ENCODE measurements at places on chromosomes 5 and 9. TPM values are rescaled to one million over a fixed set of nuclear protein-coding genes. Genes with fewer than 3 reads are reported as not detected.

The DDX4 gene
- total RNA-seq, result not detected

The OTP gene
- total RNA-seq, result not detected

The TMEM174 gene
- not detected for total RNA-seq

The FOXD4L4 gene
- not detected for total RNA-seq

The TERT gene
- total RNA-seq, result 5.0 TPM

The PANK3 gene
- 77.0 TPM for total RNA-seq

The C5orf34 gene
- total RNA-seq, result 16.5 TPM

The CCDC152 gene
- total RNA-seq, result not detected

The FOXI1 gene
- total RNA-seq, result not detected

The IL4 gene
- not detected for total RNA-seq

DNA sequence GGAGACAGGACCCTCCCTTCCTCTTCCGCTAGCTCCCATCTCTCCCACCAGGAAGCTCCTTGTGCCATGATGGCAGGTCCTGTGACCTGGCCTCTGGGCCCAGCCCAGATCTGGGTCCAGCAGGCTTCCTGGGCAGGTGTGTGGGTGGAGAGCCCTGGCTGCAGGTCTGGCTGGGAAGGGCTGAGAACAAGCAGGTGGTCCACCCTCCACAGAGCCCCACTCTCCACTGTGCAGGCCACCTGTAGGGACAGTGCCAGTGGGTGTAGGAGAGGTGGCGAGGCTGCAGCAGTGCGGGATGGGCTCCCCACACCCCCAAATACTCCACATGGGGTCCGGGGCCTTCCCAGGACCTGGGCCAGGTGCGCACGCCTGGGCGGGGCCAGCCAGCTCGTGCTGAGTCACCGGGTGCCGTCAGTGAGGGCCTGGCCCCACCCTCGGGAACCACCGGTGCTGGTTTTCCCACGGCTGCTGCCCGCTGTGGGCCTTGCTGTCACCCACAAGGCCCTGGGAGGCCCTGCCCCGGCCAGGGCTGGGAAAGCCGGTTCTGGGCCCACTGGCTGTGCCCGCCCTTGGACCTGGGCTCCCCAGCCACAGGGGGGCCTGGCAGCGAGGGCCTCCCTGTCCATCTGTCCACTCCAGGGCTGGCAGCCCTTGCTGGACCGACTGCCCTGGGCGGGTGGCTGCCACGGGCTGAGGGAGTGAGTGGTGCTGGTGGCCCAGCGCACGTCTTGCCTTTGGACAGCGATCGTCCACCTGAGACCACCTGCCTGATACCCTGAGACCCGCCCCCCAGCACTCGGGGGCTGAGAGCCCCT, 9.3 kb upstream of the NRARP start:
- DNase-seq, result no peak
- no peaks in the 10 kb centered on the region for H3K36me3 ChIP-seq
- no peak overlapping the region for H3K27ac ChIP-seq
- H3K4me3 ChIP-seq, result no peak overlapping the region
- H3K4me1 ChIP-seq, result peaks cover 4% of the 10 kb centered on the region
- peaks cover 5% of the 10 kb centered on the region for H3K27me3 ChIP-seq

- no peak overlapping the region for H3K27ac ChIP-seq
- H3K4me1 ChIP-seq, result no peaks in the 10 kb centered on the region
- H3K27me3 ChIP-seq, result no peaks in the 10 kb centered on the region
- H3K4me3 ChIP-seq, result no peak overlapping the region
Measured at GRCh38 chr5:29795096-29795652, 1398.3 kb upstream of the CDH6 start.

GRCh38 chr9:100485196-100485595, 12.2 kb downstream of the TMEFF1 start:
- no peak overlapping the region for H3K4me3 ChIP-seq
- no peak overlapping the region for H3K27ac ChIP-seq
- H3K36me3 ChIP-seq, result no peaks in the 10 kb centered on the region
- DNase-seq, result no peak
- no peaks in the 10 kb centered on the region for H3K27me3 ChIP-seq

DNA sequence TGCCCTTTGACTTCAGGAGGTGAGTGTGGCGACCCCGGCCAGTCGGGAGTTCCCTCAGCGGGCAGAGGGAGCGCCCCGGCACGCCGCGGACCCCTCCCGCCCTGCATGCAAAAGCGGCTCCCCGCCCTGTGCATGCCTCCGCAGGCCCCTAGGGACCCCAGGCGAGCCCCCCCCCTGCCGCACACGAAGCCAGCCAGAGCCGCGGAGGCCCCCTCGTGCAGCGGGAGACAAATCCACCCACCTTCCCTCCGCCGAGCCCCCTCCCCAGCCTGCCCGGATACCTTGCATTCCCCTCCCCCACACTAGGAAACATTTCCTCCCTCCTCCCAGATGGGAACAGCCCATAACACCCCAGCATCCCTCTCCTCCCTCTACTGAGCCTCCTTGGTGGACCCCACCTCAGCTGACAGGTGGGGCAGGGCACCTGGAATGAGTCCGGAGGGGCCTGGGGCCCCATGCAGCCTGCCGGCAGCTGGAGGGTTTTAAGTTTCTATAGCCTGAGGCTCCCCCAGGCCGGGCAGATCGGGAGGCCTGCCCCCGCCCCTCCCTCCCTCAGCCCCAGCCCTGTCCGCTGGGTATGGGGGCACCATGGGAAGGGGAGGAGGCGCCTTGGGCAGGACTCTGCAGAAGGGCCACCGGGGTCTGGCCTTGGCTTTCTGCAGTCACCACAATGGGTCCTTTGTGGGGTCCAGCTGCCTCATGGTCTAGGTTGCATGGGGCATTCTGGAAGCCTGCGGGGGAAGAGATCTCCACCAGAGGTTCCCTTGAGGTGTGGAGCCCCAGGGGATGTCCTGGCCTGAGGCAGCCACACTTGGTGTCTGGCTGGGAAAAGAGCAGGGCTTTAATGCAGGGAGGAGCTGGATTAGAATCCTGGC, 601 bp downstream of the ERGIC1 start:
- peak overlapping the region; percentile 89 for H3K4me3 ChIP-seq
- H3K27ac ChIP-seq, result peak overlapping the region; percentile 61
- peaks cover 16% of the 10 kb centered on the region for H3K36me3 ChIP-seq

DNA sequence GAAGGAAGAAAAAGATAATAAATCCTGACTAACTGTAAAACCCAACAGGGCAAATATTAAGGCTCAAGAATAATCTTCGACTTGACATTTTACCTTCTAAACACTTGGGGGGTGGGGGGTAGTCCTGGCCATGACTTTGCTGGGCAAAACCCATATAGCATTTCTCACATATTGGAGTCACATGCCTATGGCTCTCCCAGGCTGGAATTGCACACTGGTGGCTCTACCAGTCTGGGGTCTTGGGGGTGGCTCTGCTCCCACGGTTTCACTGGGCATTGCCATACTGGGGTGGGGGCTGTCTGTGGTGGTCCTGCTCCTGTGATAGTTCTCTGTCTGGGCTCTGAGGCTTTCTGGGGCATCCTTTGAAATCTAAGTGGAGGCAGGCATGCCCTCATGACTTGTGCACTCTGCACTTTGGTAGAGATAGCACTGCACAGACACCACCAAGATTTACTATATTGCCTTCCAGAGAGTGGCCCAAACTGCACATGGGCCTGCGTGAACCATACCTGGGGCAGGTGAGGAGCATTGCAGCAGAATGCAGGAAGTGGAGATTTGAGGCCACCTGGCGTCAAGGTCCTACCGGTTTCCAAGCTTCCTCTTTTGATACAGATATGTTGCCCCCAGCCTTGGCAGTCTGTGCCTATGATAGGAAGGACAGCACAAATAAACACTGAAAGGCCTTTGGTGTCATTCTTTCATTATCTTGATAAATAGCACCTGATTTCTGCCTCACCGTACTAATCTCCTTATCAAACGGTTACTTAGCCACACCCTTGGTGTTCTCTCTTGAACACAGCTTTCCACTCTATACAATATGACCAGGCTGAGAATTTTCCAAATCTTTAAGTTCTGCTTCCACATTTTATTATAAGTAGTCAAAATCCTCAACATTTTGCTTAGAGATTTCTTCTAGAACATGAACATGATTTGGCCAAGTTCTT, 29.8 kb downstream of the BAAT start:
- no peak for DNase-seq
- H3K27me3 ChIP-seq, result no peaks in the 10 kb centered on the region
- H3K4me1 ChIP-seq, result no peaks in the 10 kb centered on the region
- no peak overlapping the region for H3K27ac ChIP-seq
- no peaks in the 10 kb centered on the region for H3K36me3 ChIP-seq
- H3K4me3 ChIP-seq, result no peak overlapping the region

DNA sequence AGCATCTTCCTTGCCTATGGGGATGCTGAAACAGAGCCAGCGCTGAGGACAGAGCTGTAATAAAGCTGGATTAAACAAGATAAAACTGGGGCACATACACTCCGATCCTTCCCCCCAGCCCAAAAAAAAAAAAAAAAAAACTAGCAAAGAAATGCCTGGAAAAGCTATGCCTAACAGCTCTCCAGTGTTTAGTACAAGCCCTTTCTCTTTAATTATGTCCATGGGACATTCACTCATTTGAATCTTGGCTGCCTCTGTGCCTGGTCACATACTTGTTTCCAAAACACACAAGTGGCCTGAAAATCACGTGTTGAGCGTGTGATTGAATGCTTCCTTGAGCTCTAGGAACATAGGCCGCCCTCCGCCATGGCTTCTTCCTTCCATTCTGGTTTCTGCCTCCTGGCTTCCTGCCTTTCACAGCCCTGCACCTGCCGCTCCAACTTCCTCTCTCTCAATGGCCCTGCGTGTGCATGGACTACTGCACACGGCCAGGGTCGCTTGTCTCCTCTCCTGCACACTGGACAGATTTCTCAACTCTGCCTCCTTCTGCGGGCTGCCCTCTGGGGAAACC, 111.0 kb upstream of the RETREG1 start:
- no peaks in the 10 kb centered on the region for H3K4me1 ChIP-seq
- no peaks in the 10 kb centered on the region for H3K27me3 ChIP-seq
- H3K27ac ChIP-seq, result no peak overlapping the region
- no peak overlapping the region for H3K4me3 ChIP-seq
- H3K36me3 ChIP-seq, result peaks cover 10% of the 10 kb centered on the region

- H3K27me3 ChIP-seq, result no peaks in the 10 kb centered on the region
- peaks cover 19% of the 10 kb centered on the region for H3K4me1 ChIP-seq
- no peak overlapping the region for H3K27ac ChIP-seq
- no peak for DNase-seq
Measured at GRCh38 chr9:115033800-115034199, 84.2 kb downstream of the TNC start.

GRCh38 chr9:96139592-96140295, 162.2 kb downstream of the HSD17B3 start:
- H3K27me3 ChIP-seq, result no peaks in the 10 kb centered on the region
- H3K27ac ChIP-seq, result peak overlapping the region; percentile 89
- H3K36me3 ChIP-seq, result no peaks in the 10 kb centered on the region
- no peak overlapping the region for H3K4me3 ChIP-seq
- peaks cover 72% of the 10 kb centered on the region for H3K4me1 ChIP-seq

GRCh38 chr5:181153814-181154213, 6.4 kb downstream of the OR2V2 start:
- H3K4me3 ChIP-seq, result no peak overlapping the region
- no peaks in the 10 kb centered on the region for H3K4me1 ChIP-seq
- no peaks in the 10 kb centered on the region for H3K36me3 ChIP-seq
- H3K27me3 ChIP-seq, result peaks cover 26% of the 10 kb centered on the region

GRCh38 chr9:132873403-132873802, 4.7 kb downstream of the AK8 start:
- H3K4me1 ChIP-seq, result peaks cover 4% of the 10 kb centered on the region
- no peak overlapping the region for H3K4me3 ChIP-seq
- DNase-seq, result no peak
- no peaks in the 10 kb centered on the region for H3K36me3 ChIP-seq
- no peaks in the 10 kb centered on the region for H3K27me3 ChIP-seq

DNA sequence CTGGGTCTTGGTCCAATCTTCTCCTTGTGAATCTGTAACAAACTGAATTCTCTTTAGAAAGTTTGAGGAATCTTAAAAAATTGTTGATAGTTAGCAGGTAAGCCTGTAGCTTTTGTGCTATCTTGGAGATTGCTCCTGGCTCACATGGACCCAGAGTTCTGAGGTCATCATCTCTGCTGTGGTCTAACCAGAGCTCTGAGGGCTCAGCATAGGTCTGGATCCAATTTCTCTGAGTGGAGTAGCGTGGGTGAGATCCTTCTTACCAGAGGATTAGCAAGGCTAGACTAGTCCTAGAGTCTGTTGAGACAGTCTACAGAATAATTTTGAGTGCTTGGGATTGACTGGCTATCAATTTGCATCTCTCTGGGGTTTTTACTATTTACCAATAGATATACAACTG, 60.5 kb upstream of the IL6ST start:
- no peaks in the 10 kb centered on the region for H3K27me3 ChIP-seq
- no peak overlapping the region for H3K4me3 ChIP-seq
- DNase-seq, result no peak

- no peak overlapping the region for H3K27ac ChIP-seq
- no peak for DNase-seq
- no peaks in the 10 kb centered on the region for H3K36me3 ChIP-seq
- H3K27me3 ChIP-seq, result no peaks in the 10 kb centered on the region
- H3K4me1 ChIP-seq, result peaks cover 3% of the 10 kb centered on the region
Measured at GRCh38 chr9:26247861-26248260, 569.6 kb upstream of the TUSC1 start.

DNA sequence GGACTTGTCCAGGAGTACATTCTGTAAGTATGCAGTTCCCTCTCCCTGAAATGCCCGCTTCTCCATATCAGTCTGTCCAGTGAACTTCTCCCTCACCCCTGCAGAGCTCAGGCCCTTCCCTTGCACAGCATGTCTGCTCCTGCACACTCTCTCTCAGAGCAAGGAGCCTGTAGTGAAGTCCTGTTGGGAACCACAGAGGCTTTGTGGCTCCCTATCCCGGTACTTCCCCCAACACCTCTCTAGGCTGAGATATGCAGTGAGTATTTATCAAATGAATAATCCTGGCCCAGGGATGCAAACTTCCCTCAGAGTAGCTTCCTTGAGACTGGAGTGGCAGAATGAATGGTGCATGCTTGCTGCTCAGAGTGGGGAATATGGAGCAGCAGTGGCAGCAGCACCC, 48.8 kb downstream of the POC5 start:
- no peaks in the 10 kb centered on the region for H3K27me3 ChIP-seq
- DNase-seq, result no peak
- 0 out of 2 replicates have a peak, but pooled peaks cover 3% of the 10 kb centered on the region for H3K36me3 ChIP-seq

- no peaks in the 10 kb centered on the region for H3K27me3 ChIP-seq
- no peak for DNase-seq
- no peak overlapping the region for H3K27ac ChIP-seq
- H3K4me1 ChIP-seq, result peaks cover 8% of the 10 kb centered on the region
- no peaks in the 10 kb centered on the region for H3K36me3 ChIP-seq
Measured at GRCh38 chr5:127011961-127012644, 18.3 kb downstream of the MARCHF3 start.

GRCh38 chr5:177036443-177036842, 13.9 kb downstream of the ZNF346 start:
- peaks cover 37% of the 10 kb centered on the region for H3K36me3 ChIP-seq
- H3K4me3 ChIP-seq, result no peak overlapping the region
- peaks cover 24% of the 10 kb centered on the region for H3K4me1 ChIP-seq

GRCh38 chr5:91641730-91642350, 258.7 kb upstream of the ARRDC3 start:
- no peaks in the 10 kb centered on the region for H3K4me1 ChIP-seq
- H3K36me3 ChIP-seq, result no peaks in the 10 kb centered on the region
- no peaks in the 10 kb centered on the region for H3K27me3 ChIP-seq
- no peak overlapping the region for H3K4me3 ChIP-seq

All from SJSA1 (cell line).